ENCODE measurements at places on chromosomes 5 and 9.

- DNase-seq: no peak
These were observed 394.5 kb downstream of the ICE1 start for GRCh38 chr5:5816960-5817359.

DNA sequence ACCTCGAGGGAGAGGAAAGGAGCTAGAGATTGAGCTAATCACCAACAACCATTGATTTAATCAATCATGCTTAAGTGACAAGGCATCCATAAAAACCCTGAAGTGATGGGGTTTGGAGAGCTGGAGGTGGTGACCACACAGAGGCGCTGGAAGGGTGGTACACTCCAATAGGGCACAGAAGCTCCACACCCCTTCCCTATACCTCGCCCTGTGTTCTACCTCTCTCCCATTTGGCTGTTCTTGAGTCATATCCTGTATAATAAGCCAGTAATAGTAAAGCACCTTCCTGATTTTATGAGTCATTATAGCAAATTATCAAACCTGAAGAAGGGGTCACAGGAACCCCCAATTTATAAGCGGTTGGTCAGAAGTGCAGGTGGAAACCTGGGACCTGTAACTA, 18.3 kb downstream of the ACTL7B start:
- DNase-seq: peak; percentile 47

- no peak for DNase-seq
These were observed 226.4 kb downstream of the KIAA0825 start for GRCh38 chr5:94391996-94392395.

DNA sequence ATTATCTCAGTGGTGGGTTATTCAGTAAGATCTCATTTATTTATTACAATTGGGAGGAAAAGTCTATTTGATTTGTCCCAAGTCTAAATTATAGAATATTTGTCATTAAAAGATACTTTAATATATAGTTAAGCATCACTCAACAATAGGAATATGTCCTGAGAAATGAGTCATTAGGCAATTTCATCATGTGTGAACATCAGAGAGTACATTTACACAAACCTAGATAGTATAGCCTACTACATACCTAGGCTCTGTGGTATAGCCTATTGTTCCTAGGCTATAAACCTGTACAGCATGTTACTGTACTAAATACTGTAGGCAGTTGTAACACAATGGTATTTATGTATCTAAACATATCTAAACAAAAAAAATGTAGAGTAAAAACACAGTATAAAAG, 135.0 kb upstream of the RASA1 start:
- DNase-seq: no peak

GRCh38 chr9:129560881-129561306, 60.0 kb downstream of the C9orf50 start:
- no peak for DNase-seq

DNA sequence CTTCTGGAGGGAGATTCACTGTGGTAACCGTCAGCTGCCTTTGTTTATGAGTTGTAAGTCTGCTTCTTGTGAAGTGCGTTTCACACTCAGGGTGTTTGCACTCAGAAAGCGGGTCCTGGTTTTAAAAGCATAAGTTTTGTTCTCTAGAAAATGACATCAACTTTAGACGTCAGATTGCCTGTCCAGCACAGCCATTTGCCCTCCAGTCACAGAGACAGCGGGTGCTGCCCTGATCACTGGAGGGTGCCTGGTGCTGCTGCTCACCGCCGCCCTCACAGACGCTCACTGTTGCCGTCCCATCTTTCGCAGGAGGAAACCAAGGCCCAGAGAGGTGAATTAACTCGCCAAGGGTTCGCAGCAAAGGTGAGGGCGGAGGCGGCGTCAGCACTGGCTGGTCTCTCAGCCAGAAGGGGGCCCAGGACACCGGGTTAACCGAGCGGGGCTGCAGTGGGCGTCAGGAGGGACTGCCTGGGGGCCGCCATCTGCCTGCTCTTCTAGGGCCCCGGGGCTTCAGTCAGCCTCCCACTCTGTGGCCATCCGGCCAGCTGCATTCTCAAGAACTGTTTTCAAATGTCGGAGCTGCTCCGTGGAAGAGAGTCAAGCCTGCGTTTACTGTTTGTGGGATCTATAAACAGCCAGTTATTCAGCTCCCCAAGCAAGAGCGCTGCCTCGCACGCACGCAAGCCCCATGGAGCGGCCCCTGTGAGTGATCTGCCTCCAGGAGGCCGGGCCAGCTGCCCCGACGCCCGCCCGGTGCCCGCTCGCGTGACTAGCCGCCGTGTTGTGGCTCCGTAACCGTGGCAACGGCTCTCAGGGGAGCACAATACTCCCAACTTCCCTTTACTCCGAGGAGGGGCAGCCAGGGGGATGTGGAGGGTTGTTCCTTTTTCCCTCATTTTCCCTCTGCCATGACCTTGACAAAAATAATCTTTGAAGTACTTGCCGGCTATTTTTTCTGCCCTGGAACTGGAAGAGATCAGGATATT, 43.4 kb upstream of the EXOC3 start:
- DNase-seq: peak; percentile 40

GRCh38 chr5:130141659-130142320, 237.5 kb downstream of the CHSY3 start:
- peak; percentile 66 for DNase-seq

DNA sequence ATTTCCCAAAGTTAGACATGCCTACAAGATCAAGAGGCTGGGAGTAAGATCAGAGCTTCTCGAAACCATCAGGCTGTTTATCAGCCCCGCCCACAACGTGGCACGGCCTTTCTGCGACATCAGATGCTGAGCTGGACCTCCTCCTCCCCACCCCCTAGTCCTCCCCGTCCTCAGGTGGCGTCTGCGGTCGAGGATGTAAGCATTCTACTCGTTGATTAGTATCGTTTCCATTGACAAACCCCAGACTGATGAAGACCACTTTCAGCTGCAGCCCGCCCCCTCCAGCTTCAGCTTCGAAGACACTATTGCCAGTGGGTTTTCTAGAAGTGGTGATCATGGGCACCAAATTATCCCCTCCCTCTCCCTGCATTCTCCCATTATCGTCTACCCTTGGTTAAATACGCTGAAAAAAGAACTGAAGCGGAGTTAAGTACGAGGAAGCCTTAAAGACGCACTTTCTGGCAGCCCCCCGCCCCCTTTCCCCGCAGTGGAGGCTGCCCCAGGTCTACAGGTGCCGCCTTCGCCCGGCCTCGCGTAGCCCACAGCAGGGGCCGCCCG, 1.1 kb downstream of the PPIC start:
- DNase-seq: peak; percentile 67

DNA sequence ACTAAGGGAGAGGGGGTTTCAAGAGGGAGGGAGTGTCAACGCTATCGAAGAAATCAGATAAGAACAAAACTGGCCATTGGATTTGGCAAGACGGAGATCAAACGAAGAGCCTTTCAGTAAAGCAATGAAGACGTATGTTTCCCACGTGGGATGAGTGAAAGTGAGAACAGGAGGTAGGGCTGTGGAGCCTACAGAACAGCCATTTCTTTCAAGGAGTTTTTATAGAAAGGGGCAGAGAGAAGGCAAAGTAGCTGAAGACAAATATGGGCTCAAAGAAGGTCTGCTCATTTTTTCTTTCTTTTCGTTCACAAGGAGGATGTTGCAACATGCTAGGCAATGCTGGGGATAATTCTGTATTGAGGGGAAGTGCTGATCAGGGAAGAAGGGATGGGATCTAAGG, 98.3 kb downstream of the SUSD1 start:
- DNase-seq: no peak

DNA sequence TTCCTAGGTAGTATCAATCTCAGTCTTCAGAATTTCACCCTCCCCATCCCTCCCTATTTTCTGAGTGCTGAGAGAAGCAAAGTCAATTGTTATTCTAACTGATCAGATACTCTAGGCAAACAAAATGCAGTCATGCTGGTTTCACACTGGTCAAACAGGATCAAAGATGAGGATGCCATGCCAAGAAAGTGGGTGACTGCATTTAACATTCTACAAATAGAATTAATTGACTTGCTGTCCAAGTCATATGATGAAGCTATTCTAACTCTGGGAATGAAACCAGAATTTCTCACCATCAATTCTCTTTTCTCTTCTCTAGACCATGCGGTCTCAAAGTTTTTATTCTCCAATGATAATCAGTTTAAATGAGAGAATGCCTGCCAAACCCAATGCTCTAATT, 112.5 kb downstream of the CTNND2 start:
- DNase-seq: no peak

- no peak for DNase-seq
These were observed 172.4 kb downstream of the PBX3 start for GRCh38 chr9:125919565-125919964.

GRCh38 chr9:134413112-134413715, 87.0 kb downstream of the RXRA start:
- DNase-seq: no peak

GRCh38 chr5:62596096-62596495, 17.5 kb downstream of the LRRC70 start:
- no peak for DNase-seq

GRCh38 chr9:86201474-86202337, 57.8 kb downstream of the C9orf153 start:
- DNase-seq: no peak

- no peak for DNase-seq
These were observed 104.3 kb downstream of the TRPM6 start for GRCh38 chr9:74783408-74783807.

GRCh38 chr5:61768692-61769281, 436.7 kb downstream of the ZSWIM6 start:
- peak; percentile 68 for DNase-seq

- DNase-seq: no peak
These were observed 53.7 kb upstream of the VLDLR start for GRCh38 chr9:2567922-2568321.

- DNase-seq: no peak
These were observed 27.7 kb upstream of the PAX5 start for GRCh38 chr9:37061768-37062167.

GRCh38 chr9:118595719-118596305, 773.4 kb downstream of the BRINP1 start:
- peak; percentile 72 for DNase-seq

DNA sequence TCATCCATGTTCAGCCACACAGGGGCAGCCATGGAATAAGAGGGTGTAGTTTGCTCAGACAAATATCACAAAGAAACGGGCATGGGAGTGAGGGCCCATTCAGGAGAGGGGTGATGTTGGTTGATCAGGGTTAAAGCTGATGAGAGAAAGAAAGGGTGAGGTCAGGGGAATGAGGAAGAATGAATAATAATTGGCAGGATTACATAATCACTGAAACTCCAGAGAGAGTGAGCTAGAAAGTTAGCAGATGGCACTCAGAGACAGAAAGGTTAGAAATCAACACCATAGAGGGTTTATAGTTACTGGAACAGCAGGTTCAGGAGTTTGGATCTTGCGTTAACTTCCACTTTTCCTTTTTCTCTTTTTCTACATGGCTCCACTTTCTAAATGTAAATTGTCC, 113.9 kb downstream of the TAF11L14 start:
- DNase-seq: no peak

DNA sequence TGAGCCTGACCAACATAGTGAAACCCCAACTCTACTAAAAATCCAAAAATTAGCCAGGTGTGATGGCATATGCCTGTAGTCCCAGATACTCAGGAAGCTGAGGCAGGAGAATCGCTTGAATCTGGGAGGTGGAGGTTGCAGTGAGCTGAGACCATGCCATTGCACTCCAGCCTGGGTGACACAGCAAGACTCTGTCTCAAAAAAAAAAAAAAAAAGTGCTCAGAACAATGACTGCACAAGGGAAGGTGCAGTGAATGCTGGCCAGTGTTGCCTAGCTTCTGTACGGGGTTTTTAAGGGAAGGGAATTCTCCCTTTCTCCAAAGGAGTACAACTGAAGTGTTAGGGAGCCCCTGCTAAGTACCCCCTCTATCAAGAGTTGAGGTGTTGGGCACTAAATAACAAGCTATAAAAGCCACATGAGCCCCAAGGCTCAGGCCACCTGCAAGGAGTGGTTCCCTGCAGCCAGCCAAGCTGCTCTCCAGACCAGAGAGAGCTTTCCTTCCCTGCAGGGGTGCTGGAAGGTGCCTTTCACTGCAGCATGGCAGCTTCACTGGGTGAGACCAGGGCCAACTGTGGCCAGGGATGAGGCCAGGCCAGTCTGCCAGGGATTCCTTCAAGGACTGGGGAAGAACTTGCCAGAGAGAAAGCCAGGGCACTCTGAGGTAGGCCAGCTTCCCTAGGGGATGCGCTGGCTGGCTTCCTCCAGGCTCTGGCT, 14.8 kb downstream of the GADD45G start:
- DNase-seq: no peak

GRCh38 chr9:112819635-112820496, 69.3 kb downstream of the SNX30 start:
- DNase-seq: peak; percentile 62

DNA sequence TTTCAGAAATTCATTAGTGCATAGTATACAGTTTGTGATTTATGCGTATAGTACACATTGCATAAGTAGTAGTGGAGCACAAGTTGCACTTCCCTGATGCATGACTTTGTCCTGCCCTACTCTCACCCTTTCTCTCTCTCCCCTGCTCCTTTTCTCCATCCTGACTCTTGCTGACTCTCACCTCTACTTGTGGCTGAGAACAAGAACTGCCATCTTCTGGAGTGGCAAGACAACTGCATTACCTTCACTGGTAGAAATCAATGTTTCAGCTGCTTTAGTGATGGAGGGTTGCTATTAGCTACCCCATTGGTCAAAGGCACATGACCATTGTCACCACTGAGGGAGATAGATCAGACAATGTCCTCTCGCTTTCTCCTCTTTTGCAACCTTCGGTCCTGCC, 26.9 kb downstream of the SPEF2 start:
- no peak for DNase-seq

DNA sequence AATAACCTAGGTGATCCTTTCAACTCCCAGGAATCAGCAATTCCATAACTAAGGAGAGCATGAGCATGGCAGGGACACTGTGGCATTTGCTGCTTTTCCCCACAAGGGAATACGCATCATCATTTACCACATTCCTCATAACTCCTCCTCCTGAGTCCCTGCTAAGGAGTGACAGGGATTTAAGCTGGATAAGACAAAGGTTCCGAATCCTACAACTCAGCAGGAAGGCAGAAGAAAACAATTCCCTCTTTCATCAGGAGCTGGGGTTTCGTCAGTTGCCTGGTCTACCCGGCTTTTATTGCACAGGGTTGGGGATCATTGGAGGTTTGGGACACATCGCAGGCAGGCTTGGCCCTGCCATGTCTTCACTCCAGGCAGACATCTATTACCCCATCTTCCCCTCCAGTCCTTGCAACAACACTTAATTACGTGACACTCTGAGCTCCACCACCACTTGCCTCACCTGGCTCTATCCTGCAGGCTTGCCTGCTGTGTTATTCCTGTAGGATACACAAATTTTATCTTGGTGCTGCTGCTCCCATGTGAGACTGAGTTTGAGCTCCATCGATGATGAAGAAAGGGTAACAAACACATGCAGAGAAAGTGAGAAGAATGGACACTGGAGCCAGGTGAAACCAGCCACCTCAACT, 563.0 kb upstream of the KLF4 start:
- no peak for DNase-seq

- DNase-seq: no peak
These were observed 95.5 kb downstream of the SNX24 start for GRCh38 chr5:122940890-122941289.

- no peak for DNase-seq
These were observed 16.3 kb upstream of the PRR16 start for GRCh38 chr5:120447706-120448239.

GRCh38 chr5:33939556-33940262, 3.5 kb downstream of the RXFP3 start:
- no peak for DNase-seq
